ENCODE measurements at places on chromosomes 2 and 18.

GRCh38 chr18:46856973-46857372 is 60.3 kb downstream of the PIAS2 start:
- DNase-seq: peak; percentile 23

GRCh38 chr18:31316974-31317373 is 986 bp upstream of the DSG1 start:
- DNase-seq: no peak

- no peak for DNase-seq
Measured at GRCh38 chr2:10620481-10620880, 69.3 kb downstream of the NOL10 start.

GRCh38 chr2:194166818-194167217 is 1490.2 kb upstream of the SLC39A10 start:
- peak; percentile 8 for DNase-seq

DNA sequence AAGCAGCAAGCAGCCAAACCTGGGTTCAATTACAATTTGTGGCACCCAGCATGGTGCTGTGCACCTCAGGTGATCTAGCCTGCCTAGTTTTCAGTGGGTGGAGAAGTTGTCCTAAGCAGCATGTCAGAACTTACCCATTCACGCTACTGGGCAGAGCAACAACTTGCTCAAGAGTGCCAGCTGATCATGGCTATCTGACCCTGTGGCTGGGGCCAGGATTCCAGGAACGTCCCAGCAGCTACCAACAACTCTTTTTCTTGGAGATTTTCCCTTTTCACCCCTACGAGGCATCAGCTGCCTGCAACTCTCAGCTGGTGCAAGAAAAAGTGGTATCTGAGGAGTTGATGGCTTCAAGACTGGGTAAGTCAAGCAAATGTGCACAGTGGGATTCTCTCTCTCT is 83.5 kb downstream of the SH3YL1 start:
- no peak for DNase-seq
